ENCODE measurements at places on chromosomes 12 and 14. TPM values are rescaled to one million over a fixed set of nuclear protein-coding genes. Genes with fewer than 3 reads are reported as not detected.

- no peak for DNase-seq
Observed at GRCh38 chr12:84694116-84694515, 218.5 kb downstream of the SLC6A15 start.

GRCh38 chr14:68888025-68888850 is 90.9 kb downstream of the ACTN1 start:
- DNase-seq = no peak

The REM2 gene
- total RNA-seq = 0.28 TPM

The CEBPE gene
- total RNA-seq = not detected

DNA sequence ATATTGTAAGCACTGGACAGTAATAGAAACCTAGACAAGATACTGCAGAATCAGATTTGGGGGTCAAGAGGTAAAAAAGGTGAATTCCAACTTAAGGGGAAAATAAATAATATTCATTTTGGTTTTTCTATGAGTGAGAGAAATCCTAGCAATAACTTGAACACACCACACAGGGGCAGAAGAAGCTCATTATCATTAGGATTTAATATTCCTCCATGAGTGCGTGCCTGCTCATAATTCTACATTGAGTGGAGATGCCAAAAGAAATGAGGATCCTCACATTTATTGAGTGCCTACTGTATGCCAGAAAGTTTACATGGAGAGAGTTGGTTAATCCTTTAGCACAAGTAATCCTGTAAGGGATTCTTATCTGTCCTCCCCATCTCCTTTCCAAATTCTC is 40.5 kb upstream of the C14orf132 start:
- no peak for DNase-seq

GRCh38 chr12:93639406-93639805 is 37.8 kb upstream of the CRADD start:
- DNase-seq = no peak

The FOS gene
- 358 TPM for total RNA-seq

The RIPK3 gene
- 17.9 TPM for total RNA-seq

DNA sequence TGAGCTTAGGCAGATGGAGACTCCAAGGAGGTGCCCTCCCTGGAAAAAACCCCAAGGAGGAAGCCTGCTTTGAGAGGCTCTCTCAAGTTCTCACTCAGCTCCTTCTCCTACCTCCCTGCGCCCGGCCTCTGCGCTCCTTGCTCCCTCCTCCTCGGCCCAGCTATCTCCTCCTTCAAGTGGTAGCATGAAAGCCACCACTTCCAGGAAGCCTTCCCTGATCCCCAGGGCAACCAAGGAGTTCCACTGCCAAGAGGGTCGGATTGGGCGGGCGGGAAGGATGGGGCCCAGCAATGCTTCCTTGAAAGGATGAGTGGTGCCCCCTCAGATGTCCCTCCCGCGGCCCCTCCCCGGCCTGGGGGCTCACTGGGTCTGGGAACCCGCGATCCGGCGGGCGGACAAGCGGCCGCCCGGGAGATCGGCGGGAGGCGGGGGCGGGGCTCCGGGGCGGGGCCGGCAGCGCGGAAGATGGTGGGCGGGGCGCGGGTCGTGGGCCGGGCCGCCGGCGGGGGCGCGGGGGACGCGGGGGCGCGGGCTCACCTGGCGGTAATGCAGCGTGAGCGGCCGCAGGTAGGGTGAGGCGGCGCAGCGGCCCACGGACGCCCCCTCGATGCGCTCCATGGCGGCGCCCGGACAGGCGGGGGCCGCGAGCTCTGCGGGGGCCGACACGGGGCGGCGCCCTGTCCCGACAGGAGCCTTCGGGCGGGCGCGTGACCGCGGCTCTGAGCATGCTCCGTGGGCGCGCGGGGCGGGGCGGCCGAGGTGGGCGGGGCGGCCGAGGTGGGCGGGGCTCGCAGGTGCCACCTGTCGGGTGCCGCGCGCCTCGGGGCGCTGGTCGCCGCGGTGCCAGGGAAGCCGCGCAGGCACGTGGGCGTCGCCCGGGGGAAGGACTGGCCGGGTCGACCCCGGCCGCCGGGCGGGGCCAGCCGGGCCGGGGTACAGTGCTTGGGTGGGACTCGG is at the start of gene NUDT14:
NUDT14 (minus strand) TSS at position 721 of the 957 bp plus-strand sequence; CDS start at position 618, 103 bp downstream.
- DNase-seq = no peak

The SLC5A8 gene
- total RNA-seq = not detected

DNA sequence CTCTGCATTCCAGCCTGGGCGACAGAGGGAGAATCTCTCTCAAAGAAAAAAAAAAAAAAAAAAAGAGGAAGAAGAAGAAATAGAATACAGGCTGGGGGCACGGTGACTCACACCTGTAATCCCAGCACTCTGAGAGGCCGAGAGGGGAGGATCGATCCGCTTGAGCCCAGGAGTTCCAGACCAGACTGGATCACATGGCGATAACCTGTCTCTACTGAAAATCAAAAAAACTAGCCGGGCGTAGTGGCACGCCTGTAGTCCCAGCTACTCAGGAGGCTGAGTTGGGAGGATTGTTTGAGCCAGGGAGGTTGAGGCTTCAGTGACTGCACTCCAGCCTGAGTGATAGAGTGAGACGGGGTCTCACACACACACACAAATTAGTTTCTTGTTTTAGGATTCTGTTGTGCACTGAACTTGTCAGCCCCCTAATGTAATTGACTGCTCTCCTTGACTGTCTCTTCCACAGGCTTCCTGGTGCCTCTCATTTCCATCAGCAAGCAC is 963 bp upstream of the TINF2 start:
- DNase-seq = no peak

DNA sequence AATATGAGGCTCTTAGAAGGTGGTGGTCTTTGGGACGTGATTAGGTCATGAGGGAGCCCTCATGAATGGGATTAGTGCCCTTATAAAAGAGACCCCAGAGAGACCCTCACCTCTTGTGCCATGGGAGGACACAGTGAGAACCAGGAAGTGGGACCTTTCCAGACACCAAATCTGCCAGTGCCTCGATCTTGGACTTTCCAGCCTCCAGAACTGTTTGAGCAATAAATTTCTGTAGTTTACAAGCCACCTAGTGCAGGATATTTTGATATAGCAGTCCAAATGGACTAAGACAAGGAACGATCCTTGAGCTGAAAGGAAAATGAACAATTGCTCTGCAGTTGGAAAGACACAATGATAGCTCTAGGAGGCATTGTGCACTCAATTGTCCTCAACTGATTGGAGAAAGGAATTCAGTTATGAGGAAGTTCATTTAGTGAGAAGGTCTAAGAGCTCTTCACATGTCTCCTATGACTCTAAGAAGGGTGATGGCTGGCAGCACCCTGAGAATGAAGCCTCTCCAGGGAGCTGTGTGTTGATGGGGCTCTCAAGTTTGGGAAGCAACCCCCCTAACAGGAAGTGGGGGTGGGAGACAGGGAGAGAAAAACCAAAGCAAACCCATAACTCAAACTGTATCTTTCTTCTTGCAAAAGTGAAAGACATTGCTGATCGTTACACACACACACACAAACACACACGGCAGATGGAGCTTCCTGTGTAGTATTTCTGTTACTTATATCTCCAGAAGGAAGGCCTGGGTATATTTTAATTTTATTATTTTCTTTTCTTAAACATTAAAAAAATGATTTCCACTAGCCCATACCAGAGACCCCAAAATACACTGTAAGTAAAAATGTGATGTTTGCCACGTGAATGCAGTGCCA is 21.0 kb downstream of the CHST11 start:
- no peak for DNase-seq

The LRRK2 gene
- total RNA-seq = 32.0 TPM

DNA sequence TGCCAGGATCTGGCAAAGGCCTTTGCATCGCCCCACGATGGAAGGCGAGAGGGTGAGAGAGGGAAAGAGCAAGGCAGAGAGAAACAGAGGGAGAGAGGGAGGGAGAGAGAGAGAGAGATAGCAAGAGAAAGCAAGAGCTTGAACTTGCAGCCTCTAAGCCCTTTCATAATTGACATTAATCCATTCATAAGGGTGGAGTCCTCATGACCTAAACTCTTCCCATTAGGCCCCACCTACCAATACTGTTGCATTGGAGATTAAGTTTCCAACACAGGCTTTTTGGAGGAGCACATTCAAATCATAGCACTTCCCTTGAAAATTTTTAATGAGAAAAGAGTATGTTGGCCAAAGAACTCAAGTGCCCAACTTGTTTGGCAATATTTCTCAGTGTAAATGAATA is 48.6 kb upstream of the ZDHHC17 start:
- DNase-seq = no peak

The ASCL1 gene
- not detected for total RNA-seq

DNA sequence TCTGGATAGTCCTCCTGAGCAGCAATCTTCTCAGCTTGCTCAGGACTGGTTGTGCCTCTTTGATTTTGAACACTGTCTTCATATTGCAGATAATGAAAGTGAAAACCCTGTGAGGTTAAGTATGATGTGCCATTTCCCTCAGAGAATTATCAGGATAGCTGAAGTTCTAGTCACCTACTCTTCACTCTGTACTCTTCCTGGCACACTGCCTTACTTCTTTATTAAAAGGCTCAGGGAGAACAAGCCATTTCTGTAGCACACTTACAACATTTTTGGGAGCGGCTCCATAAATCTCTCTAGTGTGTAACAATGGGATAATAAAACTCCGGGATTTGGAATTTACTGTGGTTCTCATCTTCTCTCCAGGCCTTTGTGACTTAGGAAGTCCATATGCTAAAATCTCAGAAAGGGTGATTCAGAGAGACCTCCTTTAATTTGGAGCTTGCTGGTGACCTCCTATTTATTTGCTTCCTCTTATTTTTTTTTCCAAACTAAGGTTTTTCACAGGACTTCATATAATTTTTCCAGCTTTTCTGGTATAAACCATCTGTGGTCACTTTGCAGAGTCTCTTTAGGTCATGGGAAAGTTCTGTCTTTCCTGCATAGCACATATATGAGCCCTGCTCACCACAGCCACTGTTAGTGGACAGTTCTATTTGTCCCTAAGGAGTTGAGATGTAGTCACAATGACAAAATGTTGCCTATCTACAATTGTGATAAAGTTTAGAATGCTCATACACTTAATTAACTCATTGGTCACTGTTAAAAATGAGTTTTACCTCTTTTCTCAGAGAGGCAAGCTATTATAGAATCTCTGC is 53.5 kb upstream of the LDHB start:
- no peak for DNase-seq

DNA sequence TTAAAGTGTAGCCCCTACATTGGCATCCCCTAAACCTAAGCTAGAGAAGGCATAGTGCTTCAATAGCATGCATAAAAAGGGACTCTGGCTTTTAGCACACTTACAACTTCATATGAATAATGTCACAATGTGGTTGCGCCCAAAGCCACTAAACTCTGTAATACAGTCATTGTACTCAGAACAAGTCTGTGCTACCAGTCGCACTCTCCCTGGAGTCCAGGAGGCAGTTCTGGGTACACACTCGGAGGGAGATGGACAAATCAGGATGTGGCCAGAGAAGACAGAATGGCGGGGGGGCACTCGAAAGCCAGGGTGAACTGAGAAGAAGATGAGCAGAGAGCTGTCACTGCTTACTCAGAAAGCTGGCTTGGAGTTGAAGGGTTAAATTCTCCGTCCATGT is 10.6 kb downstream of the SAMD4A start:
- DNase-seq = no peak

The SPTB gene
- 5.6 TPM for total RNA-seq

DNA sequence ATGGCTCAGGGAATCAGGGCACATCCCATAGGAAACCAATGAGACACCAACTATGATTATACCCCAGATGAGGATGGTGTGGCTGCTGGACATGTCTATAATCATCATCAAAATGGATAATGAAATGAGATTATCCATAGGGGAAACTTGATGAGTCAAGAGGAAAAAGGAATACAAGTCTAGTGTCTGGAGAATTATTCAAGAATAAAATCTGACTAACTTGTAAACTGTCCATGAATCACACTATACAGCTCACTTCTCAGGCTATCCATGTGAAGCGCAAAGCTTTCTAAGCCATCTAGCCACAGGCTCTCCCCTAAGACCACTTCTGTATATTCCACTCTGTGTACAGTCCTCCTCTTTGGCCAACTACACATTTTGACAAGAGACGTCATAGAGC is 52.5 kb downstream of the DUSP16 start:
- DNase-seq = no peak

- DNase-seq = no peak
Observed at GRCh38 chr14:71289536-71289935, 382.3 kb downstream of the PCNX1 start.

The TMEM121 gene
- total RNA-seq = 2.6 TPM

DNA sequence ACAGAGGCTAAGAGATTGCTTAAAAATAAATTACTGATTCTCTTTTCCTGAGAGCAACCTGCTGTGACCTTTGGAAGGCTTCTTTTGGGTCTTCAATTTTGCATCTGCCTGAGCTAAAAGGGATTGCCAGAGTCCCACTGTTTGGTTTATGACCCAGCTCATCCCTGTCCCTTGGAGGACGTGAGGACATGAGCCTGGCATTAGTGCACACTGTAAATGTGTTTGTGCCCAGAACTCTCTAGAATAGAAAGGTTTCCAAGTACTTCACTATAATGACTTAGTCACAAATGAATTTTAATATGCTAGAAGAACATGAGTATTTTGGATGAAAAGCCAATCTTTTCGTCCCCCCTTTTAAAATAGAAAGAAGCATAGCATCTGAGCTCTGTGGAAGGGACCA is 47.1 kb upstream of the CDKN3 start:
- DNase-seq = no peak

The TAS2R42 gene
- total RNA-seq = not detected

- DNase-seq = no peak
Observed at GRCh38 chr12:80219345-80219744, 120.0 kb downstream of the OTOGL start.

- no peak for DNase-seq
Observed at GRCh38 chr12:2974560-2974971, 15.4 kb downstream of the TEAD4 start.

GRCh38 chr12:104505095-104505818 is 48.5 kb downstream of the CHST11 start:
- DNase-seq = no peak

DNA sequence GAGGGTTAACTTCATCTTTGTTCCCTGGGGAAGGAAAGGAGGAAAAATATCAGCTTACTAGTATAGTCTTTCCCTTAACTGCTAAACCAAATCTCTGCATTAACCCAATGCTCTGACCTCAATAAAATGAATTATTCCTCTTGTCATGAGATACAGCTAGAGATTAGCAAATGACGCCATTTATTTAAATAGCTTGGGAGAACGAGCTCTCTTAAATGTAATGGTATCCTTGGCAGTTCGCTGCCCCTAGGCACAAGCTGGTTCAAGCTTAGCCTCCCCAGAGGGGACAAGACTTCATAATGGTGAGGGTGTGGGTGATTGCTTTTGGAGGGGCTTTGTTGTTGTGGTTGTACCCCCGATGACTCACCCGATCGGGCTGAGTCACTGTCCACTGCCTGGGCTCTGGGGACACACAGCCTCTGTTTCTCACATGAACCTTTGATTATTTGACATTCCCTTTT is 19.6 kb downstream of the FNTB start:
- no peak for DNase-seq

DNA sequence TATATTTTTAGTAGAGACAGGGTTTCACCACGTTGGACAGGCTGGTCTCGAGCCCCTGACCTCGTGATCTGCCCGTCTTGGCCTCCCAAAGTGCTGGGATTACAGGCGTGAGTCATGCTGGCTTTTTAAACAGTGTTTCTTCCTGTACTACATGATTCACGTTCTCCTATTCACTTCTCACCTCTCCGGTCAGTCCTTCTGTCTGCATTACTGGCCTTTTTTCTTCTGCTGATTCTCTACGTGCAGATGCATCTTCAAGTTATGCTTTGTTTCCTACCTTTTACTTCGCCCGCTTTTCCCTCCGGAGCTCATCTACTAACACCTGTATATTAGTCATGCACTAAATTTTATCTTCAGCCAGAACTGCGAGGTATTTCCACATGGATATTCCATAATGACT is 296.2 kb upstream of the FLRT2 start:
- DNase-seq = no peak

Measured in thoracic aorta (tissue), 2 donors.